ENCODE measurements at places on chromosomes 12 and 14. TPM values are rescaled to one million over a fixed set of nuclear protein-coding genes. Genes with fewer than 3 reads are reported as not detected.

Gene CCDC63
- not detected for polyA plus RNA-seq

DNA sequence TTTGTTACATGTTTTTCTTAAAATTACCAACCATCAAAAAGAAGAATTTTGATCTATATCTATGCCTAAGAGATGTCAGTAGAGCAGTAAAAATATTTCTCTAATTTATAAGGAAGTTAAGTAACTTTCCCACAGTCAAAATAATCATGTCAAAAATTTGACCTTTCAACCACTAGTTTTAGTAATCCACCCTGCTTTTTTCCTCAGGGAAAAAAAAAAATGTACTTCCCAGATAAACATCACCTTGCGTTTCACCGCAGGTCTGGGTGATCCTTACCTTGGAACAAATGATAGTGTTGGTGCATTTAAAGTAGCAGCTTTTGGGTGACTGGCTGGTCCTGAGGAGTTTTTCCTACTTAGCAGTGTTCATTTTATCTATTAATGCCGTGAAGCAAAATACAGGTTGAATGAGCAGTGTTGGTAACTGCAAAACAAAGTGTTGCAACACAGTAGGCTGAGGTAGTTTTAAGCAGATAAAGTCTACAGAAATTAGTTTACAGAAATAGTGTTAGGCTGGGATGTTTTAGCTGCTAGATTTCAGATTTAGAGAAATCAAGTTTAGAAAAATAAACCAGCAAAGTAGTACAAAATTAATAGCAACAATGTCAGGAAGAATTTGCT, 137.2 kb upstream of the DNM1L start:
- no peak for DNase-seq

GRCh38 chr12:52343550-52343949, 22.4 kb upstream of the KRT83 start:
- no peak for DNase-seq

GRCh38 chr14:95311752-95312151, 8.0 kb downstream of the CLMN start:
- DNase-seq, result no peak

DNA sequence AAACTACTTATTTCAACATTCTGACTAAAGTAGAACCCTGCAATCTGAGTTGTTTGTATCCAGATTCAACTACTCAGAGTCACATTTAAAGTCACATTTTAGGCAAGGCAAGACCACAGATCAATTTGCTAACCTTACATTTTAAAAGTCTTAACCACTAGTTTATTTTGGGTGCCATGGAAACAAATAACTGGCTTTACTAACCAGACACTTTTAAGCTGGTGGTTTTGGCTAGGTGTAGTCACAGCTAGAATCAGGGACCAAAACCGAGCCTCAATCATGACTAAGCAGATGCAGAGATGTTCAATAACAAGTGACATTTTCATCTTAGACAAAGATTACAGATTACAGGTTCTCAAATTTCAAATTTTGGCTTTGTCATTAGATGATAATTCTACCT, 115.3 kb downstream of the PDE6H start:
- no peak for DNase-seq

DNA sequence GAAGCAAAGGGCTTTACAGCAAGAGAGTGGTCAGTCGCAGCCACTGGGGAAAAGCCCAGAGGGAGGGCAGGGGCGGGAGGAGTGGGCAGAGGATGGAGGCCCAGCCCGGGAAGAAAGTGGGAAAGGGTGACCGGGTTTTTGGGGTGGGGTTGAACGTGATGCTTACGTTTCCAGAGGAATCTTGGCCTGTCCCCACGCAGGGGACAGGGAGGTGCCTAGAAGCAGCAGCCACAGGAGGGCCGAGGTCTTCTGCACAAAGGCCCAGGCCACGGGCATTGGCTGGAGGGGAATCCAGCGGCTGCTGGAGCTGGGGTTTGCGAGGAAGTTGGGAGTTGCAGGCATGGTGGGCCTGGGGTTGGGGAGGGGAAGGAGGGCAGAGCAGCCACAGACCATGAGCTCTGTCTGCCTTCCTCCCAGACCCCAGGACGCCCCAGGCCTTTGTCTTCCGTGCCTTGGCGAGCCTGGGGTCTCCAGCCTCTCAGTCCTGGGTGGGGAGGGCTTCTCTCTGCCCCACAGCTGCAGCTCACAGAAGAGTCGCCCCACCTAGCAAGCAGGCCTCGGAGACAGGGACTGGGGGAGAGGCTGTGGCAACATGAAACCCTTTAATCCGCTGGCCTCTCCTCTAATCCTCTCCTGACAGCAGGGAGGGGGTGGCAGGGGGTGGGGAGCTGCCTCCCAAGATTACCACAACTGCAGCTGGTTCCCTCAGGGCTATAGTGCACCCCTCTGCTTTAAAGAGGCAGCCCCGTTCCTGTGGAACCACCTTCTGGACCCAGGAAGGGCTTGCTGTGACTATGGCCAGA, at the start of gene CACNA2D4:
TSS of gene CACNA2D4 (minus strand) at position 572 of the 803 bp plus-strand sequence. CDS start at position 393, 179 bp downstream.
- DNase-seq, result no peak

DNA sequence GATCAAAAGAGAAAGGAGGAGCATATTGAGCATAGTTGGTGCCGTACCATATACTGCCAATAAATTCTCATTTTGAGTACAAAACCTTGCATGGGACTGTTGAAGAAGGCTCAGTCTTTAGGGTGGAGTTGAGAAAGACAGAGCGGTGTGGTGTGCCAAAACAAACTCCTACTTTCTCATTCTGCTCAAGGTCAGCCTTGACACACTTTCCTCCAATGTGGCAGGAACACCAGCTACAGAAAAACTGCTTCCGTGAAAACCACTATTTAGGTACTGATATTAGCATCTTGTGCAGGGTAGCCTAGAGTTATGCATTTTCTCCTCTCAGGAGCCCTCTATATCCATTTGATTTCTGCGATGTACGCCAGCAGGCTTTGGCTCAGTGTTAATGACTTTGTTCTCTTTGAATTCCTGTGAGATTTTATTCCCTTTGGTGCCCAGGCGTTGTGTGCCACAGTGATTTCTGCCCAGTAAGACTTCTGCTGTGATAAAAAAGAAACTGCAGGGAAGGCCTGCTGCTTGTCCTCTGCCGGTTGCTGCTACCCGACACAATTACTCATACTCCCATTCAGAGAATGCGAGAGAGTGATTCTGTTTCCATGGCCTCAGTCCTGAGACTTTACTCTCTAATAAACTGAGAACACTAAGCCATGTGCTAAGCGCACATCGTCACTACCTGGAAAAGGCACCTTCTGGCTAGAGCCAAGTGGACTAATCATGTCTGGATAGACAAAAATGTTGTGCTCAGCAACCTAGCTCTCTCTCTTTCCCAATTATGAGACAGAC, 88.3 kb upstream of the MDM1 start:
- DNase-seq, result no peak

Gene TCL1B
- not detected for polyA plus RNA-seq

- DNase-seq, result peak; percentile 61
Measured at GRCh38 chr12:82694970-82695369, 8.3 kb downstream of the TMTC2 start.

- peak; percentile 31 for DNase-seq
Measured at GRCh38 chr12:58608711-58609110, 311.6 kb downstream of the LRIG3 start.

GRCh38 chr14:25485381-25485780, 435.4 kb upstream of the STXBP6 start:
- no peak for DNase-seq

Gene HNF1A
- not detected for polyA plus RNA-seq

Gene SLC25A21
- polyA plus RNA-seq, result 0.50 TPM

Gene COX8C
- polyA plus RNA-seq, result not detected
